ENCODE measurements at places on chromosomes 1 and 21.

- no peak for DNase-seq
Measured at GRCh38 chr1:151175041-151175741, 590 bp downstream of the TMOD4 start.

DNA sequence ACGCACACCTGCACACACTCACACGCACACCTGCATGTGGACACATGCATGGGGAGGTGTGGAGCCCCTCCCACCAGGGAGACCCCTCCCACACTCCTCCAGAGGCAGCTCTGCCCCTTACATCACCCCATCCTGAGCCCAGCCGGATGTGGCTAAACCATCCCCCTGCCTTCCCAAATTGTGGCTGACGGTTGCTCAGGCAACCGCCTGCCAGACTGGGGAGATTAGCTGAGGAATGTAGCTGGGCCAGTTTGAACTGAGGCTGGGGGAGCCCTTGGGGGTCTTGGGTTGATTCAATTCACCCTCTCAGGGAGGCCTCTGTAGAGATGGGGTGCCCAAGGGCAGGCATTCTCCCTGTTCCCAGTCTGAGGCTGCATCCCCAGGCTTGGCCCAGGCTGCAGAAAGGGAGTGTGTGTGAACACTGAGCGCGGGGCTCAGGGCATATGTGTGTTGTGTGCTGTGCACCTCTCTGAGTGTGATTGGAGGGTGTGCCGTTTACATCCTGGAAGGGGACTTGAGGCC is 12.9 kb downstream of the PTPRU start:
- no peak for DNase-seq

GRCh38 chr1:9200441-9200840 is 34.1 kb upstream of the H6PD start:
- no peak for DNase-seq

DNA sequence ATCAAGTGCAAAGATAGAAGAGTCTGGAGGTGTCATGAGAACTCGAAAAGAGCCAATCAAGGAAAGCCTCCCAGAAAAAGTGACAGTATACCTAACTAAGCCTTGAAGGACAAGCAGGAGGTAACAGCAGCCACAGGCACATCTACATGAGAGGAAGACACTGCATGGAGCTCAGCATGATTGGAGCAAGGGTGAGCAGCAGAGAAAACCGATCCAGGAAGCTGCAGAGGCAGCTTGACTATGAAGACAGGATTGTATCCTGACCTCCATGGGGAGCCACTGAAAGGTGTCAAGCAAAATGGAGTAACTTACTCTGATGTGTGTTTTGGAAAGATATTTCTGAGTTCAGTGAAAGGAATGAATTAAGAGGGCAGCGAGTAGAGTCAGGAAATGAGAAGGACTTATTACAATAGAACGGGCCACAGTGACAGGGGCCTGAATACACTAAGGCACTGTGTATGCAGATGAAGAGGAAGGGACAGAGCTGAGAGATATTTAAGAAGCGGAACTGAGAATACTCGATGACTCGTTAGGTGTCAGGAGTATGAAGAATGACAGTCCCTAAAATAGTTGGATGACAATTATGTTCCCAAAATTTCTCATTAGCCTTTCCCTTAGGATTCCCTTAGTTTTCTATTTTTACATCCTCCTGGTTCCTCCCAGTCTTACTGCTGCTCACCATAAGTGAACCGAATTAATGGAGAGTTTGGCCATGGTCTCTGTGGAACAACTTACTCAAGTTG is 139.3 kb upstream of the NFIA start:
- DNase-seq: no peak

DNA sequence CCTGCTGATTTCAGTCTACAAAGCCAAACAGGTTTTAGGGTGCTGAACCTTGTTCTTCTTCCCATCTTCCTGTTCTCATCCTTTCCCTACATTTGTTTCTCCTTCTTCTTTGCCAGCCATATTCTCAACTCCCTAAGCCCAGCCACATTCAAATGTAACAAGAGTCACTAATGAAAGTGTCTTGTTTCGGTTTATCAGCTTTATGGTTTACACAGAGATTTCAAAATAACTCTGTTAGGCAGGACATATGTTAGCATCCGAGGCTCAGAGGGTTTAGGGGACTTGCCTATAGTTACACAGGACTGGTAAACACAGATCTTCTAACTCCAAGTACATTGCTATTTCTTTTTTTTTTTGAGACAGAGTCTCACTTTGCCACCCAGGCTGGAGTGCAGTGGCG is 61.3 kb downstream of the NDUFS5 start:
- no peak for DNase-seq

DNA sequence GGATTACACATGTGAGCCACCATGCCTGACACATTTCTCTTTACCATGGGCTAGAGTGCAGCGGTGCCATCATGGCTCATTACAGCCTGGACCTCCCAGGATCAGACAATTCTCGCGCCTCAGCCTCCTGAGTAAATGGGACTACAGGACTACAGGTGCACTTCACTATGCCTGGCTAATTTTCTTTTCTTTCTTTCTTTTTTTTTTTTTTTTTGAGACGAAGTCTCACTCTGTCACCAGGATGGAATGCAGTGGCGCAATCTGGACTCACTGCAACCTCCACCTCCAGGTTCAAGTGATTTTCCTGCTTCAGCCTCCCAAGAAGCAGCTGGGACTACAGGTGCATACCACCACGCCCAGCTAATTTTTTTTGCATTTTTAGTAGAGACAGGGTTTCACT is 14.8 kb upstream of the KIF1B start:
- peak; percentile 49 for DNase-seq

- no peak for DNase-seq
Measured at GRCh38 chr1:110850627-110851026, 22.3 kb upstream of the CD53 start.

GRCh38 chr1:2510366-2511155 is 15.8 kb downstream of the PANK4 start:
- DNase-seq: no peak

GRCh38 chr1:202501281-202501680 is 152.8 kb downstream of the PPP1R12B start:
- peak; percentile 31 for DNase-seq

GRCh38 chr1:162736633-162737067 is 53.9 kb upstream of the HSD17B7 start:
- DNase-seq: no peak

- DNase-seq: no peak
Measured at GRCh38 chr21:39348040-39348354, 891 bp downstream of the HMGN1 start.

DNA sequence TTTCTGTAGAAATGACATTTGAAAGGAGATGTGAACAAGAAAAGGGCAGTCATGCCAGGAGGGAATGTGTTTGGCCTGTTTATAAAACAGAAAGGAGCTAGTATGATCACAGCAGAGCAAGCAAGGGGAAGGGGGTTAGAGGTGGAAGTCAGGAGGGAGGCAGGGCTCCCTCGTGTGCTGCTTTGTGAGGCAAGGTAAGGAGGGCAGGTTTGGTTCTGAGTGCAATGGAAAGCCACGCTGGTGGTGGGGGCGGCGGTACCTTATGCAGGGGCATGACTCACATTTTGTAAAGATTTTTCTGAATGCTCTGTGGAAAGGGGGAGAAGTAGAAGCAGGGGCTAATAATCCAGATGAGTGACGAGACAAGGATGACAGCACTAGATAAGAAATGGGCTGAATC is 197.5 kb upstream of the C8B start:
- DNase-seq: no peak

DNA sequence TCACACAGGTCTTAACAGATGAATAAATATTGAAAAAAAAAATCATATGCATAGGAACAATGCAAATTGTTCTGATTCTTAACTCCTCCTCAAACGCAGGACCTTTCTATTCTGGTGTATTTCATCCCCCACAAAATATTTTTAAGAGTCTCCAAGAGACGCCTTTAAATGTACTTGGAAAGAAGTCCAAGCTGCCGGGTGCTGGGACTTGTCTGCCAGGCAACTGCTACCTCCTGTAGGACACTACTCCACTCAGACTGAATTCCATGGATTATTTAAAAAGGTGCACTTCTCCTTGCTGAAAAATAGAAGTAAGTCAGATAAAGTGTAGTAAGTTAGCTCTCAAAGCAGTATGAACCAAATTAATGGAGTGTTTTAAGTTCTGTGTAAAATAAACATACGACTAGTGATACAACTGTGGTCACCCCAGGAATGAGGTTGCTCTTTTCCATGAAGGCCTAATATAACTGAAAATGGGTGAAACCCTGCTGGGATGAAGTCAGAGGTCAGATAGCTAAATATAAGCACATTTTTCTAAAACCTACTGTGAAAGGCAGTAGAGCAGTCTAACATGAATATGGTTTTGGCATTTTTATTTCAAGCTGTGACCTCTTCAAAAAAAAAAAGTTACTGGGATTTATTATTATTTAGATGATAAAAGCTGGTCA is 189.2 kb upstream of the PBX1 start:
- DNase-seq: no peak

GRCh38 chr1:223308136-223308535 is 55.8 kb downstream of the SUSD4 start:
- no peak for DNase-seq

DNA sequence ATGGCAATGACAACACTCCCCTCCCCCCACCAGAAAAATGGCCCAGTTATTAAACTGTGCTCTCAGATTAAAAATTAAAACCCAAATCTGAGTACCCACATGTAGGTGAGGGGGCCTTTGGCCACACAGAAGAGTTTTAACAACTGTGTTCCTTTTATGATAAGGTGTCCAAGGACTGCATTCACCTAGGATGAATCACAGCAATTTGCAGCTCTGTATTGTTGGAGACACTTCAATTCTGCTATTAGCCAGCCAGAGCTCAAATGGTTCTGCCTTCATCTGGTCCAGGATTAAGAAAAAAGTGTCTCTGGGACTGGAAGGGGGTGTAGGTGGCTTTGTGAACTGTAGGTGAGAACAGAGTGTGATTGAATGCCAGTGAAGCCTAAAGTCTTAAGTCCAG is 43.3 kb upstream of the DIRAS3 start:
- DNase-seq: no peak

GRCh38 chr1:179105393-179105792 is 23.5 kb downstream of the TOR3A start:
- DNase-seq: peak; percentile 55

DNA sequence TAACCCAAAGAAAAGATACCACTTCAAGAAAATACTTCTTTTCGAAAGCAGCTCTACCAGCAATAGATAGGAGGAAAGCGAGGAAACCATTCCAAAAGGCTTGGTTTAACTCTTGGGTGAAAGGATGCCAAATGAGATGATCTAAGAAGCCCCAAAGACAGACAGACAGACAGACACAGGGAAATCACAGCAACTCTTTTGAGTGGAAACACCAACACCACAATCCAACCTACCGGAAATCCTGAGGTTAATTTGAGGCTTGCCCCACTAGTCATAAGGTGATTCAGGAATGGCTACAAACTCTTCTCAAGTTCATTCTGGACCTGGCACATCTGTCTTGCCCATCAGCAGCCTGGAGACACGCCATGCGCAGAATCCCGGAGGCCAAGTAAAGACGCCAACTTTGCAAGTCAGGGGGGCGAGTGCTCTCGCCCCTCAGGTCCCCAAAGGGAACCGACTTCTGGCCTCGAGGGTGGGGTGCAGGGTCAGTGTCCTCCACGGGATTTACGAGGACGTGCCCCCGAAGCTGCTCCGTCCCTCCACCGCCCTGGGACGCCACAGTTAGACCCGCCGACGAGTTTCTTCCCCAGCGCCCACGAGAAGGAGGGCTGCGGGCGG is 778 bp downstream of the EVI5 start:
- DNase-seq: peak; percentile 9

DNA sequence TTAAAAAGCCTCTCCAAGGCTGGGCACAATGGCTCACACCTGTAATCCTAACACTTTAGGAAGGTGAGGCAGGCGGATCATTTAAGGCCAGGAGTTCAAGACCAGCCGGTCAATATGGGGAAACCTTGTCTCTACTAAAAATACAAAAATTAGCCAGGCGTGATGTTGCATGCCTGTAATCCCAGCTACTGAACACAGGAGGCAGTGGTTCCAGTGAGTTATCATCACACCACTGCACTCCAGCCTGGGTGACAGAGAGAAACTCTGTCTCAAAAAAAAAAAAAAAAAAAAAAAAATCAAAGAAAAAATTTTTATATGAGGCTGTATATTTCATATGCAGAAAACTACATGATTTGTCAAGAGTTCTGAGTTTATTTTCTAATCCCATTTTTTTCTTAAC is 1107.1 kb upstream of the TMPRSS15 start:
- DNase-seq: no peak

DNA sequence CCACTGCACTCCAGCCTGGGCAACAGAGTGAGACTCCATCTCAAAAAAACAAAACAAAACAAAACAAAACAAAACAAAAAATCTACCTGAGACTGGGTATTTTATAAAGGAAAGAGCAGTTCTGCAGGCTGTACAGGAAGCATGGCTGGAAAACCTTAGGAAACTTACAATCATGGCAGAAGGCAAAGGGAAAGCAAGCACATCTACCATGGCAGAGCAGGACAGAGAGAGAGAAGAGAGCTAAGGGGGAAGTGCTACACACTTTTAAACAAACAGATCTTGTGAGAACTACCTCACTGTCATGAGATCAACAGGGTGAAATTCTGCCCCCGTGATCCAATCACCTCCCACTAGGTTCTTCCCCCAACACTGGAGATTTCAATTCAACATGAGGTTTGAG is 198.3 kb upstream of the SAMSN1 start:
- no peak for DNase-seq

GRCh38 chr21:34517491-34518245 is 5.7 kb upstream of the KCNE1 start:
- peak; percentile 44 for DNase-seq

- no peak for DNase-seq
Measured at GRCh38 chr1:89022167-89022959, at the start of gene GBP3. GBP3 (minus strand) TSS chr1:89022866; CDS start chr1:89020721, 2,145 bp downstream.

DNA sequence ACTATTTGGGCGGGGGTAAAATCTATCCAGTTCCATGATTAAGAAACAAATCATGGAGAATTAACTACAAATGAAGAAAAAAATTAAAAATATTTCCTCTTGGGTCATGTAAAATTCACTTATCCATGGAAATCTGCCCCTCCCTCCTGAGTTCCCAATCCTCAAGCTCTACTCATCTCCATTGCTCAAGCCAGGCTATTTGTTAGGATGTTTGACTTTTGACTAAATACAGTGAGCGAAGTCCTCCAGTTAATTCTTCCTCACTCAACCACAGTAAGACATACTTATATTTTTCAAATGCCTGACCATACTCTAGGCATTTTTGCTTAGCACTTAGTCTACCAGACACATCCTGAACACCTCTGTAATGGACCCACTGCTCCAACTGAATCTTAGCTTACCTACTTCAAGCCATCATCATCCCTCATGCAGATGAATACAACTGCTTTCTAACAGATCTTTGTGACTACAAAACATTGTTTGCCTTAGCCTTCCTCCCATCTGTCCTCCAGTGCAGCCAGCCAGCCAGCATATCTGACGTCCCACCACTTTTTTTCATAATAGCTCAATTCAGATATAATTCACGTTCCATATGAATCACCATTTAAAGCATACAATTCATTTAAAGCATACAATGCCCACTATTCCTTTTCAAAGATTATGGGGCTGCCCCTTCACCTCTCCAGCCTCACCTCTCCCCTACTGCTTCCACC is 154.2 kb downstream of the RERE start:
- DNase-seq: peak; percentile 54

GRCh38 chr1:241413386-241413785 is 56.4 kb upstream of the RGS7 start:
- DNase-seq: no peak
